HepG2 (cell line): ENCODE measurements at places on chromosomes 5 and 9. TPM values are rescaled to one million over a fixed set of nuclear protein-coding genes. Genes with fewer than 3 reads are reported as not detected.
A peak's percentile ranks its signal among the peaks of the same experiment; 100 is the strongest.

GRCh38 chr5:120151825-120152224 is 312.3 kb upstream of the PRR16 start:
- DNase-seq, result no peak
- no peaks in the 10 kb centered on the region for H3K27me3 ChIP-seq
- H3K4me1 ChIP-seq, result no peaks in the 10 kb centered on the region
- H3K4me3 ChIP-seq, result no peak overlapping the region
- H3K36me3 ChIP-seq, result no peaks in the 10 kb centered on the region

- peak; percentile 12 for DNase-seq
- H3K27ac ChIP-seq, result no peak overlapping the region
- no peak overlapping the region for H3K4me3 ChIP-seq
- no peaks in the 10 kb centered on the region for H3K36me3 ChIP-seq
Measured at GRCh38 chr5:157665467-157666070, 5.8 kb upstream of the C5orf52 start.

The MEGF9 gene
- total RNA-seq, result 3.1 and 3.3 TPM in 2 replicates

The MRRF gene
- 37.3 and 47.2 TPM in 2 replicates for total RNA-seq

GRCh38 chr9:130368631-130369103 is 76.1 kb upstream of the ASS1 start:
- H3K27ac ChIP-seq, result no peak overlapping the region
- H3K4me3 ChIP-seq, result no peak overlapping the region
- peaks cover 19% of the 10 kb centered on the region; the same call in 1 of the 3 replicates for H3K27me3 ChIP-seq
- DNase-seq, result no peak
- H3K36me3 ChIP-seq, result no peaks in the 10 kb centered on the region

DNA sequence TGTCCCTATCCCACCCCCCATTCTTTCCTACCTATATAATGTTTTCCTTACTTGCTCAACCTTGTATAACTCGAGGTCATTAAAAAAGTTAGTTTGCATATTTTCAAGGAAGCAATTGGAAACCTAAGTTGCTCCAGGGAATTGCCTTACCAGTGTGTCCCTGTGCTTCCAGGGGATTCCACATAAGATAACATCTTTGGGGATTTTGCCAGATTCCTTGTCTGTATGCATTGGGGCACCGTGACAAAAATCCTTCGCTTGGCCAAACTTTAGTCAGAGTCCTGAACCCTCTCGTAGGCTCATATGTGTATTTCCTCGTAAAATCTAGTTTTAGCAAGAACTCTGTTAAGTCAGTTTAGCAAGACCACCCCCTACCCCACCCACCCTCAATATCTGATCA is 14.7 kb upstream of the OSMR start:
- H3K36me3 ChIP-seq, result no peaks in the 10 kb centered on the region
- peaks cover 42% of the 10 kb centered on the region for H3K4me1 ChIP-seq
- H3K4me3 ChIP-seq, result no peak overlapping the region
- H3K27me3 ChIP-seq, result no peaks in the 10 kb centered on the region

DNA sequence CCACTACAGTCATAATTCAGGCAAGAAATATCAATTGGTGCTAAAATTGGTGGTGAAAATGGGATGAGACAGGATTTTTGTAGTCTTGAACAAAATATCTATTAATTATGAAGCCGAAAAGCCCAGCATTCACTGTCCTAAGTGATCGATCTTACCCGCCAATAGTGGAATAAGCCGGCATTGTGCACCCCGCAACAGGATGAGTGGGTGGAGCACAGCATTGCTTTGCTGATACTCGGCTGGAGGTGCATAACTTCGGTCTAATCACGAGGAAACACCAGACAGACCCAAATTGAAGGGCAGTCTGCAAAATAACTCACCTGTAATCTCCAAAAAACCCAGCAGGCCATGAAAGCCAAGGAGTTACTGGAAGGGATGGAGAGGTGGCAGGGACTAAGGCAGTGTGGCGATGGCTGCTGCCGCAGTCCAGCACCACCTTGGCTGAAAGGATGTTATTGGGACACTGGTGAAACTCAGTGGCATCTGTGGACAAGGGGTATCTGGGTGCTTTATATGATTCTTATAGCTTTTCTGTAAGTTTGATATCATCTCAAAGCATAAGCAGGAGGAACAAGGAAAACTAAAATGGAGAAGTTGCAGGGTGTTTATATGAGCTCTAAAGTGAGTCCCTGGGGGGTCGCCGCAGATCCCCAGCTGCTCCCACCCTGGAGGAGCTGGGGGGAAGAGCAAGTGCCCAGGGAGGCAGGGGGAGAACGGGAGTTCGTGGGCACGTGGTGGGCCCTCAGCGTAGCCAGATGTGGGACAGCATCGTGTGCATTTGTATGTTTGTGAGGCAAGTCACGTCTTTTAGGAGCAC is 45.2 kb downstream of the AHRR start:
- DNase-seq, result no peak
- H3K36me3 ChIP-seq, result no peaks in the 10 kb centered on the region
- no peaks in the 10 kb centered on the region for H3K4me1 ChIP-seq
- H3K4me3 ChIP-seq, result no peak overlapping the region
- H3K27ac ChIP-seq, result no peak overlapping the region

The PLAC8L1 gene
- total RNA-seq, result not detected in 2 replicates

GRCh38 chr5:96324708-96325107 is 108.3 kb downstream of the PCSK1 start:
- H3K36me3 ChIP-seq, result no peaks in the 10 kb centered on the region
- no peaks in the 10 kb centered on the region for H3K27me3 ChIP-seq
- no peak overlapping the region for H3K4me3 ChIP-seq
- DNase-seq, result peak; percentile 22
- H3K4me1 ChIP-seq, result peaks cover 15% of the 10 kb centered on the region
- H3K27ac ChIP-seq, result no peak overlapping the region

DNA sequence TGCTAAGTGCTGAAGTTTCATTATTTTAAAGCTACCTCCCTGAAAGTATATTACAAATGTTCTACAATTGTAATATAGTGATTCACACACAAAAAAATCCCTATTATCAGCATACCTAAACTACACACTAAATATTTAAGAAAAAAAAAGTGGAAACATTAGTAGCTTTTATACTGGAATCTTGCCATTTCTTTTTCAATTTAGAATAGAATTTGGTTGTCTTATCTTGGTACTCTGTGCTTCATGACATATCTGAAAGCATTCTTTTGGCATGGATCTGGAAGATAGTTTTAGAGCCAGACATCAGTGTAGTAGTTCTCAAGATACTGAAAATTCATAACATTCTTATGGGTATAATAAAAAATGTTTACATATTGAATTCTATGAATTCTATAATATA is 35.0 kb downstream of the SLC1A3 start:
- no peaks in the 10 kb centered on the region for H3K4me1 ChIP-seq
- H3K27ac ChIP-seq, result no peak overlapping the region
- H3K36me3 ChIP-seq, result no peaks in the 10 kb centered on the region
- no peak for DNase-seq

GRCh38 chr5:19044311-19044710 is 943.7 kb downstream of the CDH18 start:
- H3K4me1 ChIP-seq, result no peaks in the 10 kb centered on the region
- no peak overlapping the region for H3K27ac ChIP-seq
- no peaks in the 10 kb centered on the region for H3K27me3 ChIP-seq
- H3K4me3 ChIP-seq, result no peak overlapping the region
- no peaks in the 10 kb centered on the region for H3K36me3 ChIP-seq

DNA sequence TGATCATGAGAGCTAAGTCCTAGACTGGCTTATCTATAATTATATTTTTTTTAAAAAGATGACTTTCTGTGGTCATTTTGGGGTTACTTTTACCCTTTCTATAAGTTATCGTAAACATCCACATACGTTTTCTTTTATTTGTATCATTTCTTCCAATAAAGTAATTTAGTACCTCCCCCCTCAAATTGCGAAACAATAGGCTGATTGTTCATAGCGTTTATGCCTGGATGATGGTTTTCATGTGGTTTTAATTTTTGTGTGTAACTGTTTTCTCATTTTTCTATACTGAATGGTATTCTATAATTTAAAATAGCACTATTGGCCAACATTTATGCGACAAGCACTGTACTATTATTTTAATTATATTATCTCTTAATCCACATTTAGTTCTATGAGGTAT is 44.5 kb downstream of the SMC5 start:
- no peak overlapping the region for H3K4me3 ChIP-seq
- no peaks in the 10 kb centered on the region for H3K4me1 ChIP-seq
- no peaks in the 10 kb centered on the region for H3K27me3 ChIP-seq

GRCh38 chr9:3467593-3468219 is 58.1 kb downstream of the RFX3 start:
- H3K4me1 ChIP-seq, result no peaks in the 10 kb centered on the region
- no peaks in the 10 kb centered on the region for H3K27me3 ChIP-seq
- no peak overlapping the region for H3K27ac ChIP-seq
- H3K4me3 ChIP-seq, result no peak overlapping the region
- DNase-seq, result peak; percentile 63

DNA sequence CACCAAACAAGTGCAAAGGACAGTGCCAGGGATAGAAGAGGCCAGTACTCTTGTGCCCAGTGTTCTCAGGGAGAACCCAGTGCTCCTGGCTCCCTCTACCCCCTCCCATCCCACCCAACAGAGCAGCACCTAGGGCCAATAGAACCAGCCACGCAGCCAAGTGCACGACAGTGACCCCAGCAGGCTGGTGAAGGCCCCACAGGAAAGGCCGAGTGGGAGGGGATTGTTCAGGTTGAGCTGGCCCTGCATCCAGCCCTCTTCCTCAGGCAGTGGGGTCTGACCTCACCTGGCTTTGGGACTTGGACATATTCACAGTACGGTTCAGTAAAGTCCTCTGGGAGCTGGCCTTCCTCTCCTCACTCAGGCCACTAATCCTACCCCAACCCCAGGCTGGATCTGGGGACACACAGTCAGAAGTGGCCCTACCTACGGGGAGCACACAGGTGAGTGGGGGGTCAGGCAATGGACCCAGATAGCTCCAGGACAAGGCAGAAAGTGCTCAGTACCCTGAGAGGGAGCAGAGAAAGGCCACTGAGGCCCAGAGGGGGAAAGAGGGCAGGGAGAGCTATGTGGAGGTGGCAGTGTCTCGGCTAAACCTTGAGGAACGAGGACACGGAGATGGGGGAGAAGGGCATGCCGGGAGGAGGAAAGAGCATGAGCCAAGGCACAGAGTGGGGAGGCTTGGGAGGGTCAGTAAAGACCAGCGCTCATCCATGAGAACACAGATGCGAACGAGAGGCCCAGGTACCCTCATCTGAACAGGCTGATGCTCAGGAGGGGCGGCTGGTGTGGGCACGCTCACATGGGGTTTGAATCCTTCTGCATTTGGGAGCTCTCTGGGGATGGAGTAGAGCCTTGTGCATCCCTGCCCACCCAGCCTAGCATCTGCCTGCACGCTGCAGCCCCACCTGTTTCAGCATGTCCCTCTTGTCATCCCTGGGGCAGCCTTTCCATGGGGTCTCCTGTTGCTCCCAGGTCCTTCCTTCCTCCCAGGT is 25.6 kb downstream of the POLR1E start:
- H3K27ac ChIP-seq, result no peak overlapping the region
- H3K36me3 ChIP-seq, result no peaks in the 10 kb centered on the region
- H3K4me3 ChIP-seq, result no peak overlapping the region
- H3K4me1 ChIP-seq, result peaks cover 44% of the 10 kb centered on the region
- DNase-seq, result peak; percentile 29

- no peak overlapping the region for H3K27ac ChIP-seq
- no peaks in the 10 kb centered on the region for H3K27me3 ChIP-seq
- no peak for DNase-seq
- H3K36me3 ChIP-seq, result no peaks in the 10 kb centered on the region
- peaks cover 10% of the 10 kb centered on the region for H3K4me1 ChIP-seq
Measured at GRCh38 chr5:160516696-160517530, 95.3 kb downstream of the PTTG1 start.

The PCDHA4 gene
- not detected in 2 replicates for total RNA-seq

The SPINK6 gene
- not detected in 2 replicates for total RNA-seq

DNA sequence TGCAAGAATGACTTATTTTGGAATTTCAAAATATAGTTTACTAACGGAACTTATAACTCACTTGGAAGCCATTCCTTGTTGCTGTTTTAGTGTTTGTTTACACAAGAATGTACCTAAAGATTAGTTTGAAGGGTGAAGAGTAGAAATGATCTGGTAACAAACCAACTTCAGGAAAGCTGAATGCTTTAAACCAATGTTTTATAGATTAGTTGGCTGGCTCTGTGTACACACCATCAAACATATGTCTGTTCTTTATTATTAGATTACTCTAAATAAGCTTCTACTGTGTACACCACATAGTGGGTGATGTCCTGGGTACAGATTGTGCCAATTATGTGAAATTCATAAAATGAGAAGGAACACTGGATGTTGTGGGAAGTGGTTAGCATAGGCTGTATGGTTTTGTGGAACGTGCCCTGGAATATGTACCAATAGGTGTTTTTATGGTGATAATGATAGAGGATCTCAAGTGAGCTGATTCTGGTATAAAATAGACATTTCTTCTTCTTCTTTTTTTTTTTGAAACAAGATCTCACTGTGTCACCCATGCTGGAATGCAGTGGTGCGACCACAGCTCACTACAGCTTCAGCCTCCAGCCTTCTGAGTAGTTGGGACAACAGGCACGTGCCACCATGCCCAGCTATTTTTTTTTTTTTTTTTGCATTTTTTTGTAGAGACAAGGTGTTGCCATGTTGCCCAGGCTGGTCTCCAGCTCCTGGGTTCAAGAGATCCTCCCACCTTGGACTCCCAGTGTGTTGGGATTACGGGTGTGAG is 109.3 kb upstream of the DHFR start:
- DNase-seq, result no peak
- H3K4me3 ChIP-seq, result no peak overlapping the region
- no peaks in the 10 kb centered on the region for H3K4me1 ChIP-seq
- H3K27ac ChIP-seq, result no peak overlapping the region

DNA sequence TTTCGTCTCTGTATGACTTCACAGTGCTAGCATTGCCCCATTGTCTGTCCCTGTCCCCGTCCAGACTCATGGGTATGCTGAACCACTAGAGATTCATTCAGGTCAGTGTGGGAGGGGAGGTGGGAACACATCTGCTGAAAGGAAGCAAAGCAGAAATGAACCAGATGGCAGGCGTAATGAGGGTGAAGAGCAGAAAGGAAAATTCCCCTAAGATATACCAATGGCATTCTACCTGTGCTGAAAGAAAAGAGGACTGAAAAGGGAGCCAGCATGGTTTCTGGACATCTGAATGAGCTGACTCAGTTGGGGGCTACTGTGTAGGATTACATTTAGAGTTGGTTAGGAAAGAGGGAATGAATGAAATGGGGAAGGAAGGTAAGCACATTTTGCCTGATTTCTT is 678.7 kb downstream of the MAT2B start:
- H3K27me3 ChIP-seq, result no peaks in the 10 kb centered on the region
- no peak overlapping the region for H3K4me3 ChIP-seq
- H3K4me1 ChIP-seq, result no peaks in the 10 kb centered on the region
- no peak for DNase-seq
